ENCODE measurements at places on chromosomes 11 and 22.

GRCh38 chr11:61141601-61142028 is 19.6 kb downstream of the VPS37C start:
- DNase-seq, result no peak

GRCh38 chr11:83681031-83681781 is 395.0 kb upstream of the CCDC90B start:
- no peak for DNase-seq

DNA sequence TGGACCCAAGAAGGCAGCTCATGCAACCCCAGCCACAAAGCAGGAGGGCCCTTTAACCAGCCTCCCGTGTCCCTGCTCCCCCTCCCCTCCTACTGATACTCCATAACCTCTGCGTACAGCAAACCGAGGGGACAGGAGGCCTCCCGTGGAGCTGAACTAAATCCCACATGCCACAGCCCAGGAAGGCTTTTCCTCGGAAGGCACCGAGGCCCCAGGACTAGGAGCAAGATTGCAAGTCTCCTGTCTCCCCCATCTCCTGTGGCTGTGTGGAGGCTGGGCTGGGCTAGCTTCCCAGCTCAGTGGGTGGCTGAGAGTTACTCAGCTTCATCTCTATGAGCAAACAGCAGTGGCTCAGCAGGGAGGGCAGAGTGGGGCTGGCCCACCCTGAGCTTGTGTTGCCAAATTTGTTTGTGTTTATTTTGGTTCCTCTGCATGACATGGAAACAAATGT is 62.7 kb upstream of the NECTIN1 start:
- DNase-seq, result no peak

- no peak for DNase-seq
Measured at GRCh38 chr22:39643311-39644083, 72.9 kb downstream of the CACNA1I start.

GRCh38 chr22:49577168-49578060 is 250.3 kb downstream of the BRD1 start:
- no peak for DNase-seq

DNA sequence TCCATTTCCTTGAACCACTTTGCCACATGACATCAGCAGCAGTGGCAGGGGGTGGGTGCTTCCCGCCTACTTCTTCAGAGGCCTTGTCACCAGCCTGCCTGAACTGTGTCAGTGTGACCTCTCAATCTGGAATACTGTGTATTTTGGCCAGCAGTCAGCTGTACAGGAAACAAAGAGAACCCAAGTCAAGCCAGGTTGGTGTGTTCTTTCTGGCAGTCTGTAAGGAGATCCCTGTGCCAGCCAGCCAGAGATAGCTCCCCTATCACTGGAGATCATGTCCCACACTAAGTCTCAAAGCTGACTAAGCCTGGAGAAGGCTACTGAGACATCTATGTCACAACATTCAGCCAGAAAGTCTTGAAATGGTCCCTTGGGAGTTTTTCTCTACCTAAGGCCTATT is 142.1 kb downstream of the TRPC6 start:
- DNase-seq, result no peak

DNA sequence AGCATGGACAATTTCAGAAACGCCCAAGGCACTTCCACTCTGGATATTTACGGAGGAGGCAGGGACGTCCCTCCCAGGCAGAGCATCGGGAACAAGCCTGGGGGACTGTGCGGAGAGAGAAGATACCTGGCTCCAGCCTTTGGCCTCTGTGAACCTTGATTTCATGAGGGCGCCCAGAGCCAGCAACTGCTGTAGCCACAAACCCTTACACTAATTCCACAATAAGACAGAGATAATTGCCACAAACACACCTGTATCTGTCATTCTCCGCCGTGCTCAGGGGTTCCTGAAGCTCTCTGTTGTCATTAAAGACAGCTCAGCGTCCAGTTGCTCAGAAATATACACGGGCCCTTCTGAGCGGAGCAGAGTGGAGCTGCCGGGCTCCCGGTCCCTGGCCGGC is 1292.1 kb downstream of the TBC1D22A start:
- DNase-seq, result no peak

GRCh38 chr11:40280159-40281051 is 1179.0 kb downstream of the LRRC4C start:
- no peak for DNase-seq

GRCh38 chr11:63375434-63375833 is 5.8 kb downstream of the SLC22A9 start:
- no peak for DNase-seq

GRCh38 chr11:120125024-120125423 is 12.9 kb downstream of the TRIM29 start:
- DNase-seq, result no peak

GRCh38 chr11:3186166-3186953 is 21.2 kb upstream of the OSBPL5 start:
- no peak for DNase-seq

DNA sequence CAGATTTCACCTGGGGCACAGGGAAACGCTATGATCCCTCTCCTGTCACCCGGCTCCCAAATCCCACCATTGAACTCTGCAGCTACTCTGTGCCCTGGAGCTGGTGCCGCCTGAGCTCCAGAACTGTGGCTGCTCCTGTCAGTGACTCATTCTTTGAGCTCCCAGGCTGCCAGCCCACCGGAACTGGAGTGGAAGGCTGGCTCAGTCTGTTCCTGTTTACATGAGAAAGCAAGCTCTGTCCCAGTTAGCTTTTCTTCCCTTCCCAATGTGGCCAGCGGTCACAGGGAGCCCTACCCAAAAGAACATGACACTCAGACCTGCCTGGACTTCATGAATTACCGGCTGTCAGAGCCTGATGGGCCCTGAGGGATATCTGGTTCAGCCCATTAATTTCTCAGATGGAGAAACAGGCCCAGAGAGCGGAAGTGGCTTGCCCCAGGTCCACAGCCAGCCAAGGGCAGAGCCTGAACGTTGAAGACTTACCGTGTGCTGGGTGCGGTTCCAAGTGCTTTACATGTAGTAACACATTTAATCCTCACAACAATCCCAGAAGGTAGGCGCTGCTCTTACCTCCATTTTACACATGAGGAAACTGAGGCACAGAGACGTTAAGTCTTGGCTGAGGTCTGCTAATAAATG is 23.8 kb upstream of the IGSF22 start:
- DNase-seq, result no peak

DNA sequence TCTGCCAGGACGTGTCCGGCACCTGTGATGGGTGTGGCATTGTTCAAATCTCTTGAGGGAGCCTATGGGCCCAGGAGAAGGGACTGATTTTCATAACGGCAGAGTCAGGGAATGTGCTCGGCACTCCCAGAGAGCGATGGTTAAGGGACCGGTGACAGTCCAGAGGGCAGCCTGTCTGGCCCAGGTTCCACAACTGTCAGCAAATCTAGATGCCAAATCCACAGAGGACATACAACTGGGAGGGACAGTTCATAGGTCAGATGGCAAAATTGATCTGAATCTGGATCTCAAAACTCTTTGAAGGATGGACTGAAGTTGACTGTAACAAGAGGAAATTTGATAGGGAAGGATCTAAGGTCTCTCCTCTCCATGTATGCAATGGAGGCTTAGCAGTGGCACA is 7.5 kb downstream of the SEC14L2 start:
- no peak for DNase-seq

DNA sequence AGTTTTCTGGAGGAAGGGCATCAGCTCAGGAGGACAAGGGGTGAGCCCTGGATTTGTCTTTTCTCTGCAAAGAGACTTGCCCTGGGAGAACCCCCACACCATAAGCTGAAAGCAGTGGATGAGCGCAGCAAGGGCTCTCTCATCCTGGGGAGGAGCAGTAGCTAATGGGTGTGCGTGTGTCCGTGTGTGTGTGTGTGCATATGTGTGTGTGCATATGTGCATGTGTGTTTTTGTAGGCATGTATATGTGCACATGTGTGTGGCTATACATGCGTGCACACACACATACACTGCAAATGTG is 45.3 kb downstream of the SMIM38 start:
- no peak for DNase-seq

GRCh38 chr11:89500336-89500735 is 9.2 kb upstream of the NOX4 start:
- no peak for DNase-seq

DNA sequence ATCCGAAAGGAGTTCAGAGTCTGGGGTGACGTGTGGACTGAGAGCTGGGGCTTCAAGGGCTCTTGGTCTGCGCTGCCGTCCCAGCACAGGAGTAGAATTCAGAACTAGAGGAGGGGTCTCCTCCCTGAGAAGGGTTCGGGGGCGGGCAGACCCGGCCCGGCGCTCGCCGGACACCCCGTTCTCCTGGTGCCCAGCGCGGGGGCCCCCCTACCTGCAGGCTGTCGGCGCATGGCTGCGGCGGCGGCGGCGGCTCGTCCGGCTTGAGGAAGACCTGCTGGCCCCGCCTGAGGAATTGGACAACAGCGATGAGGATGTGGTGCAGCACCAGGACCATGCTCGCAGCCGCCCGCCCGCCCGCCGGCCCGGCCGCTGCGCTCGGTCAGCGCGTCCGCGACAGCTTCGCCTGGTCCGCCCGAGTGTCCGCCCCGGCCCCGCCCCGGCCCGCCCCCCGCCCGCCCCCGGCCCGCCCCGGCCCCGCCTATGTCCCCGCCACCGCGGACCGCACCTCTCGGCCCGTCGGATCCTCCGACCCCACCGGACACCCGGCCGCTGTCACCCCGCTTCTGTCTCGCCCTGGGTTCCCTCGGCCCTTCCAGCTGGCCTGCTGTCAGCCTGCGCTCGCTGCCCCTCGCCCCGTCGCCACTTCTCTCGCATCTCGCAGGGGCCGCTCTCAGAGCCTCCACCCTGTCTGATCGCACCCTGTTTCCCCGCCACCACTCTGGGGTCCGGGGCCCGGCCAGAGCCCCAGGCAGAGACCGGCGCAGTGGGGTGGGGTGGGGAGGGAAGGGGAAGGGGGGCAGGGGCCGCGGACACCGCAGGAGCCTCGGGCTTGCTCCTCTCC is 32.0 kb downstream of the PDE2A start:
- peak; percentile 8 for DNase-seq

GRCh38 chr22:40220316-40221054 is 42.8 kb downstream of the TNRC6B start:
- DNase-seq, result no peak

DNA sequence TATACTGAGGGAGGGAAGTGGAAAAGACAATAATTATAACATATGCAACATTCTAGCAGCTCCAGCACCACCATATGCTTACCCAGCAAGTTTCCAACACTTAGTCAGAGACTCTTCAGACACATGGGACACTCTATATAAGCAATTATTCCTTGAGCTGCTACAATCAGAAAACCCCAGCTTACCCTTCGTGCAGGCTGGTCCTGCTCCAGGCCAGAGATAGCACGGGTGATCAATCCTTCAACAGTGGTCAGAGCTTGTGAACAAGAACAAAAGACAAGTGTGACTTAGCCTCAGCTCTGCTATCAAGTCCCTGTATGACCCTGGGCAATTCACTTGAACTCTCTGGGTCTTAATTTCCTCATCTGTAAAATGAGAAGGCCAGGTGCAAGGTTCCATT is 1.5 kb downstream of the ZPR1 start:
- DNase-seq, result no peak

GRCh38 chr11:117456027-117456720 is 128.5 kb downstream of the CEP164 start:
- no peak for DNase-seq

GRCh38 chr11:131118247-131118646 is 202.0 kb upstream of the SNX19 start:
- no peak for DNase-seq

GRCh38 chr22:36891646-36892045 is 21.8 kb upstream of the CSF2RB start:
- DNase-seq, result no peak

DNA sequence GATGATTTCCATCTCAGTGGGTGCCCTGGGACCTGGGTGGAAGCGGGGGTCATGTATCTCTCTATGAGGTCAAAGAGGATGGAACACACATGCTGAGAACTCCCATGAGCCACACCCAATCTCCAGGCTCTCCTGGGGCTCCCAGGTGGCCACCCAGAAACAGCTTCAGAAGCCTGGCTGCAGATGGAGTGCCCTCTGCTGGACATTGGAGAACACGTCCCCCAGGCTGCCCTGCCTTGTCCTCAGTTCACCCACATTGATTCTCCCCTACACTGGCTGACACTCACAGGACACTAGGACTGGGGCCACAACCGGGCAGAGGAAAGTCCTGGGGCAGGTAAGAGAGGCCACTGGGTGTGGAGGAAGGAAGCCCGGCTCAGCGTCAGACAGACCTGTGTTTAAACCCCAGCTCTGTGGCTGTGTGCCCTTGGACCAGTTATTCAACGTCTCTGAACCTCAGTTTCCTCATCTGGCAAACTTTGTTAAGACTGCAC is 4.5 kb upstream of the NOL12 start:
- DNase-seq, result peak; percentile 62

DNA sequence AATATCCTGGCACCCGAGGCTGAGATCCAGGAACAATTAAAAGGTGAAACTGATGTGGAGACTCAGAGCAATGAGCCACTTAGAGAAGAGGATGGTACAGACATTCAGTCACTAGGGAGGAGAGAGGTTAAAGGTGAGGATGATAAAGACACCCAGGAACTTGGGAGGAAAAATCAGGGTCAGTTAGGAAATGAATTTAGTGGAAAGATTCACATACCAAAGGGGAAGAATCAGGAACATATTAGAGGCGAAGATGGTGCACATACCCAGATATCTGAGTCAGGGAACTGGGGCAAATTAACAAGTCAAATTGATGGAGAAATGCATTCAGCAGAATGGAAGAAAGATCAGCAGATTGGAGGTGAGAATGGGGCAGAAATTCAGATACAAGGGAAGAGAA is 4.1 kb upstream of the MEI1 start:
- DNase-seq, result no peak

DNA sequence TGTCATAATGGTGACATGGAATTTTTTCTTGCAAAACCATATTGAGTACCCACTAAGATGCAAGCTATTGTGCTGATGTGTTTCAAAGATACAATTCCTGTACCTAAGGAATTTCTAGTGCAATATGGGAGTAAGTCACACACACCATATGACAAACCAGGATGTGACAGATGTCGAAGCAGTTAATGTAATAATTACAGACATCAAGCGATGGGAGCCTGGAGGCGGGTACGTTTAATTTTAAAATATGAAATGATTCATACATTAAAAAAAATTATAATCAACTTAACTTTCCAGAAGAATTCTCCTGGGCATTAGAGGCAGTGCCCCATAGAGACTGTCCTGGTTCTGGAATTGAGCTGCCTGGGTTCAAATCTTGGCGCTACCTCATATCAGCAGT is 6.0 kb downstream of the SYCE3 start:
- DNase-seq, result no peak

DNA sequence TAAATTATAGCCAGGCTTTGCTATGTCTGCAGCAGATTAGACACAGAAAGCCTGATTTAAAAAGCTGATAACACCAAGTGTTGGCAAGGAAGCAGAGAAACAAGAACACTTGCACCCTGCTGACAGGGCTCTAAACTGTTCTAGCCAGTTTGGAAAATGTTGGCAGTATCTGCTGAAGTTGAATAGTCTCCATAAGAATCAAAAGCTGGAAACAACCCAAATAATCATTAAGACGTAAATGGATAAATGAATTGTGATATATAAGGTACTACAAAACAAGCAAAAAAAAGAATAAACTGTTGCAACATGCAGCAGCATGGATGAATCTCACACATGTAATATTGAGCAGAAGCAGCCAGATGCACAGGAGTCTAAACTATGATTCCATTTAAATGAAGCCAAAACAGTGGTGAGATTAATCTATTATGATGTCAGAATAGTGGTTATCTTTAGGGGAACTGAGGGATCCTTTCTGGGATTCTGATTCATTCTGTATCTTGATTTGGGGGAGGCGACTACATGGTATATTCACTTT is 40.4 kb upstream of the ADORA2A start:
- no peak for DNase-seq

Measured in stimulated activated CD4-positive, alpha-beta T cell treated with anti-CD3 and anti-CD28 coated beads, Interleukin-4, amount 100 ng/mL, for 48 hours (primary cell).